GF-D8 (cell line): ENCODE measurements at places on chromosomes 7 and 10.
A peak's percentile ranks its signal among the peaks of the same experiment; 100 is the strongest.

- no peak for DNase-seq
These were observed 52.4 kb upstream of the ITGB1 start for GRCh38 chr10:33010132-33011037.

- DNase-seq = no peak
These were observed 16.7 kb downstream of the NOS3 start for GRCh38 chr7:151007469-151007898.

- peak; percentile 30 for DNase-seq
These were observed 181.5 kb downstream of the EXOC4 start for GRCh38 chr7:133434246-133434865.

GRCh38 chr7:144391823-144392255, 11.7 kb downstream of the NOBOX start:
- peak; percentile 40 for DNase-seq

DNA sequence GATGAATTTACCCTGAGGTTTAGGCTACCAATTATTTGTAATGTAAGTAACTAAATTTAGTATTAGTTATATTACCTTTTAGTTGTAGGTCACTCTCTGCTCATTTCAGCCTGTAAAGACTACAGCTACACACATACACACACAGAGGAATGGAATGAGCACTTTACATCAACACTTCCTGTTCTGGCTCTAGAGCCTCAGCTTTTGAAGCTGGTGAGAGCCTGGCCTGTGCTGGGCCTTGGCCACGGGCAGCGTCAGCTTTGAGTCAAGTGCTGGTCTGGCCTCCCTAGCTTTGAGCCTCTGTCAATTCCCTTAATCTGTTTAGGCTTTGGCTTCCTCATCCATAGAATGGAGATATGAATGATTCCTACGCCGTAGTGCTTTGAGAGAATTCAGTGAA, 141.7 kb downstream of the EGFR start:
- no peak for DNase-seq

DNA sequence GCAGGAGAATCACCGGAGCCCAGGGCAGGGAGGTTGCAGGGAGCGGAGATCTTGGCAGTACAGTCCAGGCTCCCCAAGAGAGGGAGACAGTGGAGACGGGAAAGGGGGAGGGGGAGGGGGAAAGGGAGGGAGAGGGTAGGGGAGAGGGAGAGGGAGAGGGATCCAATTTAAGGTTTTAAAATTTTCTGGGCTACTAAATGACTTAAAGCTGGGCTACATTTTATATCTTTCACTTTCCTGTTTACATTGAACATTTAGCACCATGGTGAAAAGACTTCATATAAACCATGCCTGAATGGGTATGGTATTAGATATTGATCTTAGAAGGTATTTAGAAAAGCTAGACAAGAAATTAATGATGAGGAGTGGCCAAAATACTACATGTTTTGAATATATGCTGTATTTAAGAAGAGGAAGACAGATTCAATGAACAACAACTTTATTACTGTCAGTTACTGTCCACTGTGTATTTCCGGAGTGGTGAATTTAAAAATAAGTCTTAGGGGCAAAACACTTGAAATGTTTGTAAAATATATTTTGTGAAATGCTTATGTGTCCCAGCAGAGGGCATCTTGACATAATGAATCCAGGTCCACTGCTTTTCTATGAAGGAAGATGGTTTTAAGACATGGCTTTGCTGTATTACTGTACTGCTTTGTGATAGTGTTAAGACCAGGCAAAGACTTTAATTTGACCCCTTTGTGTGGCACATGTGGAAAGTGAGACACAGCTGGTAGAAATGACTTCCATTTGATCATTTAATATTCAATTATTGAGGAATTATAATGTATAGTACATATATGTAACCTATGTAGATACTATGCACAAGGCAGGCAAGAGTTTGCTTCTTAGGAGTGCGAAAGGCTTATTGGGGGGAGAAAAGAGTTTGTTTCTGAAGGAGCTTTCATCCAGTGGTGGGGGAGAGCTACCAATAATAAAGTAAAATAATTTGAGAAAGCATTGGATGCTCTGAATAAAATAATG, 52.8 kb downstream of the NRF1 start:
- peak; percentile 13 for DNase-seq

- DNase-seq = no peak
These were observed 478.3 kb downstream of the DNAJB6 start for GRCh38 chr7:157814931-157815705.

DNA sequence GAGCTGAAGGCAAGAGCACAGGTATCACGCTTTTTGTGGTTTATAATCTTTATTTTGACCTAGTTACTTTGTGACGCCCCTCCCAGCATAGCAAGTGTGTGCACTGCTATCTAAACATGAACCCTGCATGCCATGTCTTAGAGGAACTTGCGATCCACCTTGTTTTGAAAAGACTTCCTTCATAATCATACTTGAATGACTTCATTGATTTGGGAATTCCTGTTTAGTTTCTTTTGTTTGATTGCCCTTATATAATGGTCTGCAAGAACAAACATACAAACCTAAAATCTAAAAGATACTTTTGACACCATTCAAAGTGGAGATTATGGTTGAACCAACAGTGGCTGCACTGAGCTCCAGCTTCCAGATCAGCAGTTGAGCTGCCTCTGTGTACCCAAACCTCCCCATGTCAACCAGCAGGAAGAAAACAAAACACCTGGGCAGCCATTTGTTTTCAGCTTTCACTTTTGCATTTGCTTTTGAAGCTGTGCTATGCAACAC, 132.6 kb downstream of the CELF2 start:
- DNase-seq = no peak

- no peak for DNase-seq
These were observed 267 bp downstream of the CALCR start for GRCh38 chr7:93574269-93574645.

DNA sequence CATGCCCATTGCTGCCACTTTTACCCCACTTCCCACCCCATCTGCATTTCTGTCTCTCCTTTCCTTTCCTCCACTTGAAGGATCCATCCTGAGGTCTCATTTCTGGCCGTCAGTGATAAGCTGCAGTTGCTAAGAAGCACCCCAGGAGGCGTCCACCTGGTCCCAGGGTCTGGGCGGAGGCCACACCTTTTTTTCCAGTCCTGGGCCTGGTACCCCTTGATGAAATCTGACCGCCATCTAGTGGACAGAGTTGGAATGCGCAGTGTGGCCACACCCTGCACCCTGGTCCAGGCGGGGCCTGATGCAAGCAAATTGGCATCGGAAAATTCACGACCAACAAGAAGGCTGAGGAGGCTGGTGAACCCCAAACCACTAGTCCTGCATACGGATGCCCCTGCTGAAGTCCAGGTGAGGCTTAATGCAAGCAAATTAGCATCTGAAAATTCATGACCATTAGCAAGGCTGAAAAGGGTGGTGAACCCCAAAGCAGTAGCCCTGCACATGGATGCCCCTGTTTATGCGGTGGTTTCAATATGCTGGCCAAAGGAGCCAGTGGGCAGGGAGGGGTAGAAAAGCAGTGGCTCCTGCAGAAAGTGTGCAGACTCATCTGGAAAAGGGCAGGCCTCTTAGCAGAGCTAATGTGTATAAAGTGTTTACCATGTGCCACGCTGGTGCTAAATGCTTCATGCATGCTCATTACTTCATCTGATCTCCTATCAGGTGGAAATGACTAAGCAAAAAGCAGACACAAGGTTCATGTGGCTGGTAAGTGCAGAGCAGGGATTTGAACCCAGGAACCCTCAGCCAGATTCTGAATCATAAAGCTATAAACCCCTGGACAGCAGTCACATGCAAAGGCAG, 43.2 kb downstream of the GPAM start:
- no peak for DNase-seq

- peak; percentile 58 for DNase-seq
These were observed 2.2 kb upstream of the CUEDC2 start for GRCh38 chr10:102434394-102435132.

GRCh38 chr7:78499971-78500370, 701.4 kb downstream of the PHTF2 start:
- no peak for DNase-seq

DNA sequence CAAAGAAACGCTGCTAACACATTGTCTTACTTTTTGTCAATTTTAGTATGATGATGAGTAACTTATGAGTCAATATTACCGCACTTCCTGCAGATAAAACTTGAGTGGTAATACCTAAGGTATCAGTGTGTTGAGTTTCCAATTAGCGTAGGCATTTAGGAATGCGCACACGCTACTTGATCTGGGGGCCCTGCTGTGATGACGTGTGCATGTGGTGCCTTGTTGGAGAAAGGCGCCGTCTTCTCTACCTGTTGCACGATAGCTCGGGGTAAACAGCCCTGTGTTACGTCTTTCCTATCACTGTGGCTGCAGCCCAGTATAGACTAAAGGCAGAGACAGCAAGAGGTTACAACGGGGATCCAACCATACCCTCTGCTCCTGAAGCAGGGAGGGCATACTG, 476.8 kb upstream of the ADARB2 start:
- DNase-seq = no peak

- DNase-seq = no peak
These were observed 9.0 kb downstream of the IQCE start for GRCh38 chr7:2567679-2568278.

- no peak for DNase-seq
These were observed 639.2 kb upstream of the POT1 start for GRCh38 chr7:125568799-125569198.

GRCh38 chr10:26386781-26387180, 51.4 kb upstream of the APBB1IP start:
- DNase-seq = peak; percentile 56

GRCh38 chr10:114239117-114239993, at the start of gene VWA2:
TSS of gene VWA2 (plus strand) at chr10:114239254. CDS start at chr10:114248714, 9,460 bp downstream.
- no peak for DNase-seq

- no peak for DNase-seq
These were observed 16.3 kb downstream of the SHH start for GRCh38 chr7:155795951-155796350.

DNA sequence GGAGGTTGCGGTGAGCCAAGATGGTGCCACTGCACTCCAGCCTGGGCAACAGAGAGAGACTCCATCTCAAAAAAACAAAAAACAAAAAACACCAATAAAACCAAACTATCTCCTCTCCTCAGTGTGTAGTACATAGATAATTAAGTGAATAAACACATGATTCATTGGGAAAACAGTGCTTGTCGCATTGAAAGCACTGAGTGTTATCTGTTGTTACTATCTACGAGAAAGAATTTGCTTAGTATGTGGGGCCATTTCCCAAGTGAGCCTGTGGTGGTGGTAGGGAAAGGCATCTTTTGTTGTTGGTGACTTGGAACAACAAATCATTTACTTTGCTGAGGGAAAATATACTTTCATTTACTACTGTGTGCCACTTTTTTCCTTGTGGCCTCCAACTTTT, 42.6 kb downstream of the RSBN1L start:
- DNase-seq = no peak

DNA sequence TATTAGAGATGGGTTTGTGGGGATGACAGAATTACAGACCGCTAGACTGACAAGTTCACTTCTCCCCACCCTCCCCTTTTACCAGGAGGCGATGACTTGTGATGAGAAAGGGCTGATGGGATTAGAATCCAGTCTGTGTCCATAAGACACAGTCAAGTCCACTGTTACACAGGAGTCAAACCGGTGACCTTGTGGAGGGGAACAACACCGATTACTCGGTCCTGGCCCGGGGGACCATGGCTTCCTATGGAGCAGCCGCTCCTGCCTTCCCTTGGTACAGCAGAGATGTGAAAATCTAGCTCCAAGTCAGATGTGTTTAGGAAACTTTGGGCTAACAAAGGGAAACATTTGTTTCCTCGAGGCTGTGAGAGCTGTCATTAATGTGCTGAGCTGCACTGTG, 105.5 kb downstream of the ACTR3B start:
- no peak for DNase-seq

GRCh38 chr10:55146032-55146431, 345.0 kb upstream of the PCDH15 start:
- DNase-seq = no peak

- no peak for DNase-seq
These were observed 125.9 kb downstream of the CDH23 start for GRCh38 chr10:71522442-71523144.

- DNase-seq = no peak
These were observed 73.7 kb downstream of the ABLIM1 start for GRCh38 chr10:114584419-114584818.

- no peak for DNase-seq
These were observed 2.3 kb upstream of the KCNIP2 start for GRCh38 chr10:101845893-101846292.

- DNase-seq = peak; percentile 85
These were observed 111.2 kb downstream of the EEPD1 start for GRCh38 chr7:36264123-36264801.

DNA sequence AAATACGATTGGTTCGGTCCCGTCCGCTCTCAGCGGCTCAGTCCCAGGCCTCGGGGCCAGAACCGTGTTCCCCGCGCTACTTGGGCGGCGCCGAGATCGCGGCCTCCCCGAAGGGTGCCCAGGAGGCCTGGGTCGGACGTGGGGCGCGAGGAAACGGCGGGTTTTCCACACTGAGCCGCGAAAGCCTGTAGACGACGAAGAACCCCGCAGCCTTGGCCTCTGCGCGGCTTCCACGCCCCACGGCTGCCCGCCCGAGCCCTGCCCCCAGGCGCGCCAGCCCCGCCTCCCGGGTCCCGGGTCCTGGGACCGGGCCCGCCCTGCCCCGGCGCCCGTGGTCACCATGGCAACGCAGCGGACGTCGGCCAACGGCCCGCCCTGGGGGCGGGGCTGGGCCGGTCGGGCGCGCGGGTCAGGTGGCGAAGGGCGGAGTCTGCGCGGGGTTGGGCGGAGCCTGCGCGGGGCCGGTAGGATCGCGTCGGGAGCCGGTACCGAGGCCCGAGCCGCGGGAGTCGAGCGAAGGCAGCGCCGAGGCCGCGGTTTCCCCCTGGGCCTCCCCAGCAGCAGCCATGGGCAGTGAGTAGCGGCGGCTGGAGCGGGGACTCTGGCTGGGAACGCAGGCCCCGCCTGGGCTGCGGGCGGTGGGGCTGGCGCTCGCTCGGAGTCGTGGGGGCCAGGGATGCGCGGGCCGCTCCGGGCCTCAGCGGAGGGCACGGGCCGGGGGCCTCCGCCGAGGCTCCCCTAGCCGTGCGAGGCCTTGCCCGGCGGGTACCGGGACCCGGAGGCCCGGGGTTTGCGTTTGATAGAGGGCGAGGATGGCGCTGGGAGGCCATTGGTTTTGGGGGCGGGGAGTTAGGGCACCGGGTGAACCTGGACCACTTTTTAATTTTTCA, at the start of gene SEC61A2:
Gene SEC61A2 (plus strand): TSS at position 456 of the 890 bp plus-strand sequence. CDS start 111 bp downstream, at position 567.
- peak; percentile 71 for DNase-seq

DNA sequence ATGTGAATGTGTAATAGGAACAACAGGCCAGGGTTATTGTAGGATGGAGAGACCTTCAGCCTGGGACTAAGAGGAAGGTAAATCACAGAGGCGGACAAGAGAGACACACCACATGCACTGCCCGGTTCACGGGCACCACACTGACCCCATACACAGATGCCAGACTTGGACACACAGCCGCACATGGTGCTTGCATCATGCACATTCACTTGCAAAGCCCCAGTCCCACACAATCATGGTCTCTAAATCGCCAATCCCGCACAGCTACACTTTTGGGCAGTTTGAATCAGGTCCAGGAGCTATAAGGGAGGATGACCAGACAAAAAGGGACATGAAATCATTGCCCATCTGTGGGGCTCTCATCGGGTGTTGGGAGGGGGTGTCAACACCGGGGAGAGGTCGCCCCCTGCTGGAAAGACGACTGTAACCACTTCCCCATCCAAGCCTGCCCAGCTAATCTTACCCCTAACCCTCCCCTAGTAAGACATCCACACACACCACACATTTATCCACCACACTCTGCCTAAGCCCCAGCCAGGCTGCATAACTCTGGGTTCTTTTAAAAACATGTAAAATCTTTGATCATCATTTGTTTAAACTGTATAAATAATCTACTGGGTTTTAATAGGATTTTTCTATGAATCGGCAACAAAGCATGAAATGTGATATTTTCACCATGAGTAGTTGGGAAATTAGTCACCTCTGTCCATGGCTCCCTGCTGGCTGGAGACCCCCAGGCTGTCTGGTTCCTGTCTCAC, 40.5 kb upstream of the SLF2 start:
- no peak for DNase-seq

- no peak for DNase-seq
These were observed 179.4 kb downstream of the PIP4K2A start for GRCh38 chr10:22534849-22535604.
